Activated CD4-positive, alpha-beta memory T cell treated with anti-CD3 and anti-CD28 coated beads for 36 hours (primary cell): ENCODE measurements at places on chromosomes 2 and 18.
A peak's percentile ranks its signal among the peaks of the same experiment; 100 is the strongest.

DNA sequence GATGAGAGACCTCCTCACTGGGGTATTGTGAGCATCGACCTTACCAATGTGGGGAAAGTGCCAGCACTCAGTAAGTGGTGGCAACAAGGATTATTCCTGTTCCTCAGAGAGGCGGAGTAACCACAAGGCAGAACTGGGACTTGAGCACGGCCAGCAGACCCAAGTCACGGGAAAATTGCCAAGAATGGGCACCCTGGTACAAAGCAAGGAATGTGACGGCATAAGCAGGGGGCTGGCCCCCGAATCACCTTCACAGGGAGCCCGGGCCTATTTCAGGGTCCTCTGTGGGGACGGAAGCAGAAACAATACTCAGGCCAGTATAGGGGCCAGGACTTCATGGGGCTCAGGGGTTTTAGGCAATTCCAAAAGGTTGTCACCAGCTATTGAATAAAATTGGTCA lies 25.4 kb downstream of the CENPA start:
- H3K4me3 ChIP-seq: no peak overlapping the region
- no peak for DNase-seq
- peaks cover 3% of the 10 kb centered on the region for H3K27me3 ChIP-seq
- H3K27ac ChIP-seq: no peak overlapping the region
- H3K4me1 ChIP-seq: peaks cover 11% of the 10 kb centered on the region

DNA sequence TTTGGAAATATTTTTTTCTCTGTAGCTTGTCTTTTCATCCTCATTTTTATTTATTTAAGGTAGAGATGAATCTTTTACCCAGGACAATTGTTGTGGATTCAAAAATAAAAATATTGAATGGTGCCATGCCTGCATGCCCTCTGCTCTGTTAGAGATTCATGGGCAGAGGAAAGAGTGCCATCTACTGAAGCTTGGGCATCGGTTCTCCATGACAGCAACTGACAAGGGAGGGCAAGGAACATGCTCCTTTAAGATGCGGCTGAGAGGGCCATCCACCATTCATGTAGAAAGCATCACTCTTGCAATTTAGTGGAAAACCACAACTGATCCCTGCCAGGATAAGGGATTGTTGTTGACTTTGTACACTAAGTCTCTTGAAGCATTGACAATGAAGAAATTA lies 79.9 kb downstream of the PARD3B start:
- H3K27ac ChIP-seq: no peak overlapping the region
- no peak for DNase-seq
- no peaks in the 10 kb centered on the region for H3K36me3 ChIP-seq
- H3K4me3 ChIP-seq: no peak overlapping the region
- no peaks in the 10 kb centered on the region for H3K4me1 ChIP-seq

DNA sequence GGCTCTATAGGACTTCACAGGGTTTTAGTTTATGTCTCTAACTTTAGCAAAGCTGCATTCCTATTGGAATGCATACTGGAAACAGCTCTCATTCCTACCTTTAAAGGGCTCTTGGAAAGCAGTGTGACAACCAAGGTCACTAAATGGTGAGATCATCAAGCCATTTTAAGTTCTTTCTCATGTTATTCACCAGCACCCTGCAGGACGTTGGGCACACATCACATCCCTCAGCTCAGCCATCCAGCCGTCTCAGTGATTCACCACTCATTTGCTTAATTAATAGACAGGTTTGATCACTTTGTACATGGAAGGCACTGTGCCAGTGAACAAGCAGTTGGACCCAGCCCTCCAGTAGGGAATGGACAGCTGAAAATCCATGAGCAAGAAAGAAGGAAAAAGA lies 32.2 kb upstream of the RBM44 start:
- no peaks in the 10 kb centered on the region for H3K4me1 ChIP-seq
- DNase-seq: no peak
- H3K27ac ChIP-seq: no peak overlapping the region
- no peaks in the 10 kb centered on the region for H3K27me3 ChIP-seq

GRCh38 chr2:2060431-2060830 lies 270.6 kb downstream of the MYT1L start:
- H3K4me1 ChIP-seq: peaks cover 16% of the 10 kb centered on the region
- H3K4me3 ChIP-seq: no peak overlapping the region
- no peak for DNase-seq
- no peaks in the 10 kb centered on the region for H3K36me3 ChIP-seq

DNA sequence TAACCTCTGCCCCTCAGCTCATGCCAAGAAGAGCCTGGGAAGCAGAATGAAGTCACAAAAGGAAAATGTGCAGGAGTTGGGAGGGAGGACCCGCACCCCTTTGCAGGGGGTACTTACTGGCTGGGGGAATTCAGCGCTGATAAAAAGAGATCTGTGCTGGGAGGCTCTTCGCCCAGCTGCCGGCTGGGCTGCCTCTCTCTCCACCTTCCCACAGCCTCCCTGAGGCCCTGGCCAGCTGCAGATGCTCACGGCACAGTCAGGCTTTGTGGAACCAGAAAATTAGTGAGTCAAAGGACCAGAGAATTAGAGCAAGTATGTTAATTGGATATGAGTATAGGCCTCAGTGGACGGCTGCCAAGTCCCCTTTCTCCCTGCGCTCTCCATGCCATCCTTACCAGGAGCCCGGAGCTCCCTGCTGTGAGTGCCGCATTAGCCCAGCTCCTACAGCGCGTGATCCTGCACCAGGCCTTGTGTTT lies 181.7 kb upstream of the SH3BP4 start:
- H3K27me3 ChIP-seq: peaks cover 7% of the 10 kb centered on the region
- H3K4me1 ChIP-seq: no peaks in the 10 kb centered on the region
- no peak for DNase-seq
- H3K27ac ChIP-seq: no peak overlapping the region

DNA sequence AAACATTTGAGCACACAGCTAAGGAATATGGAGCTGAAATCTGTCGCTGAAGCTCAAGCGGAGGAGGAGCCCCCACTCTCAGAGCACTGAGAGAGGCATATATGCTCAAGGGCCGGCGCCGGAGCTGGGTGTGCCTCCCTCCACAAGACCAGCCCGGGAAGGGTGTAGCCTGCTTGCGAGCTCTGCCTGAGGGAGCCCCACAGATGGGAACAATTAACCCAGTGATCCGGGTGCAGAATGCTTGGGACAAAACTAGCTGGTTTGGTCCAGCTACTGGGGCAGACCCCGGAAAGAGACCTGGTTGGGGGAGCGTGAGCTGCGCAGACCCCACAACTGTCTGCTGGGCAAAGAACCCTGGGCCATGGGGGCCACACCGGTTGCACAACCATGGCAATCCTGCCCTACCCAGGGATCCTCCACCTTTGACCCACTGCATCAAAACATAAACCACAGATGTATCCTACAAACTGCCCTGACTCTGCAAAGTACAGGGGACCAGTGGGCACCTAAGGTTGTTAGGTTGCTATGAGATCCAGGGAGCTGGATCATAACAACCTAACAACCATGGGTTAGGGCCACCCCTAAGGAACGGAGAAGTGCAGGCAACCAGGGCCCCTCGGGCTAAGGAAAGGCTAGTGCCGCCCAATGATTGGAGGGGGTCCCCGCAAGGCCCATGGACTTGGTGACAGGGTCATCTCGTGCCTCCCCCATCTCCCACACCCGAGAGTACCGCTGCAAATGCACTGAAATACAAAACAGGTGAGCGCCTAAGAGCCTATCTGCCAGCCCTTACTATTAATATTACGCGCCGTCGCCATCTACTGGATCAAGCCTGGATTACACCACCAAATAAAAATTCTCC lies 53.4 kb upstream of the SCN1A start:
- peak; percentile 42 for DNase-seq
- no peaks in the 10 kb centered on the region for H3K36me3 ChIP-seq
- H3K27ac ChIP-seq: no peak overlapping the region
- H3K27me3 ChIP-seq: no peaks in the 10 kb centered on the region
